Activated CD8-positive, alpha-beta T cell treated with anti-CD3 and anti-CD28 coated beads for 36 hours (primary cell): ENCODE measurements at places on chromosomes 3 and 15. TPM values are rescaled to one million over a fixed set of nuclear protein-coding genes. Genes with fewer than 3 reads are reported as not detected.

DNA sequence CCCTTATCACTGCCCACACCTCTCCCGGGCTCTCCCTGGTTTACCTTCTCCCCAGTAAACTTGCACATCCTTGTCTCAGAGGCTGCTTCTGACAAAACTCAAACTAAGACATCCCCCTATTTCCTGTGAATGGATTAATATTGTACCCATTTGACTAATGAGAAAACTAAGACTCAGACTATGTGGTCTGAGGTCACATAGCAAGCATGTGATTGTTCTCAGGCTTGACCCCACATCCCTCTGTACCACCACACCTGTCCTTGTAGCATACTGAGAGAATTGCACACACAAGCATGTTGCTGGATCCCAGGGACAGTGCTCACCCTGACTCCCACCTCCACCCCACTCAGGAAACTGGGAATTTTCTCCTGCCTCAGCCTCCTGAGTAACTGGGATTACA lies 90.7 kb upstream of the HES1 start:
- DNase-seq, result no peak

DNA sequence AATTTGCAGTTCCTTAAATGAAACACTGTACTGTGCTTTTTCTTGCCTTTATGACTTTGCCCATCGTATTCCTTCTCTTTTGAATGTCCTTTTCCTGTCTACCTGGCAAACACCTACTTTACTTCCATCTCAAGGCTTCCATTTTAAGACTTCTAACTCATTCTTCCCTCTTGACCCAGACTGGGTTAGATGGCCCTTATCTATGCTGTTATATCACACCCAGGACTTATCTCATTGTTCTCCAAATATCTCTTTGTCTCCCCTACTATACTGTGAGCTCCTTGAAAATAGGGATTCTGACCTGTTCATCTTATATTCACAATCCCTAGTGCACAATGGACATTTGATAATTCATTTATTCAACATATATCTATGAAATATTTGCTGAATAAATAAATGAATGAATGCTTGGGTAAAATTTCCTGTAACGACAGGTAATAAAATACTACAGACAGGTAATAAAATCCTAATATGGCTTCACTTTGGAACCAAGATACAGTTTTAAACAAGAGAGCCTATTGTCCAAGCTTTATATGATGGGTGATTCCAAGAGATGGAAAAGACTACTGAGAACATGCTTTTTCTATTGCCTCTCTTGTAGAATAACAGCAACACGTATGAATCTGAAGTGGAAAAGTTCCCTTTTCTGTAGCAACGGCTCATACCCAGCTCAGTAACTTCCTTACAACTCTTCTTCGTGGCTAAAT lies 22.7 kb downstream of the EFL1 start:
- DNase-seq, result no peak

GRCh38 chr15:62122249-62122648 lies 42.8 kb downstream of the C2CD4B start:
- DNase-seq, result no peak

DNA sequence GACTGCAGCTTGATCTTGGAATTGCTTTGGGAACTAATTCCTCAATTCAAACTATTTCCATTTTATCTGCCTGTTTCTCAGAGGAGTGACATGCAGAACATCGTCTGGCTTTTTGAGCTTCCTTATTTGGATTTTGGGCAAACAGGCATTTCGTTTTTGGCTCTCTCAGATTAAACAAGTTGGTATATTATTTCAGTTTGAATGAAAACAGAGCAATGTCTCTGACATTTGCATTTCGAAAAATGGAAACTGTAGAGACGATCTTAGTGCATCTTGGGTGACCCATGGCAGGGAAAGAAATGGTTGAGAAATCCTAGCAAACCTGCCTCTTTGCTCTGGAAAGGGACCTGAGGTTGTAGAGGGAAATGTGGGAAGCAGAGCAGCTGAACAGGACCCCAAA lies 33.0 kb upstream of the SNRK start:
- DNase-seq, result no peak

- DNase-seq, result peak; percentile 56
These were observed 109.6 kb upstream of the UMPS start for GRCh38 chr3:124620600-124621063.

- DNase-seq, result no peak
These were observed 133.7 kb downstream of the VGLL4 start for GRCh38 chr3:11510001-11510340.

DNA sequence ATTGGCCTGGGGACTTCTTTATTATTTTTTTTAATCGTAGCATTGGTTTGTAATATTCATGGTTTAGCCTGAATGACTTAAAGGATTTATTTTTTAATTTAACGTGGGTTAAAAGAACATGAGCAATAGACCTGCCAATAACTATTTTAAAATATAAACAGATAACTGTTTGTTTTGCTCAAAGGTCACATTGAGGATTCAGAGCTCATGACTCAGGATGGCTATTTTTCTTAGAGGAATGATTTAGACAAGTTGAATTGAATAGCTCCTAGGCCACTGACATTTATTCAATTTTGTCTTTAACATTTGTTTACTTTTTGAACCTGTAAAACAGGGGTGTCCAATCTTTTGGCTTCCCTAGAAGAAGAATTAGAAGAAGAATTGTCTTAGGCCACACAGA lies 68.5 kb downstream of the ITPR1 start:
- no peak for DNase-seq

GRCh38 chr3:31701286-31701685 lies 168.6 kb downstream of the STT3B start:
- DNase-seq, result no peak

DNA sequence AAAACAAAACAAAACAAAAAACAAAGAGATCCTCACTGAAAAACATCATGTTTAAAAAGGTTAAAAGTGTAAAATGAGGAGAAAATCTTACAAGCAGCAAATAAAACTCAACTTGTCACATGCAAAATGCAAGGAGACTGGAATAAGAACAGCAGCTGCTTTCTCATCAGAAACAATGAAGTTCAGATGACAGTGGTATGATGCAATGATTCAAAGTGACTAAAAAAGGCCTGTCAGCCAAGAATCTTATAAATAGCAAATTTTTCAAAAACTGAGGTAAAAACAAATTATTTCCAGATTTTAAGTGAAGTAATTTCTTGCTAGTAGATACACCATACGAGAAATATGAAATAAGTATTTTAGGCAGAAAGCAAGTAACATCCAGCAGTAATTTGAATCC lies 68.6 kb upstream of the EPHA3 start:
- no peak for DNase-seq

- no peak for DNase-seq
These were observed 7.8 kb downstream of the LINGO1 start for GRCh38 chr15:77624868-77625267.

DNA sequence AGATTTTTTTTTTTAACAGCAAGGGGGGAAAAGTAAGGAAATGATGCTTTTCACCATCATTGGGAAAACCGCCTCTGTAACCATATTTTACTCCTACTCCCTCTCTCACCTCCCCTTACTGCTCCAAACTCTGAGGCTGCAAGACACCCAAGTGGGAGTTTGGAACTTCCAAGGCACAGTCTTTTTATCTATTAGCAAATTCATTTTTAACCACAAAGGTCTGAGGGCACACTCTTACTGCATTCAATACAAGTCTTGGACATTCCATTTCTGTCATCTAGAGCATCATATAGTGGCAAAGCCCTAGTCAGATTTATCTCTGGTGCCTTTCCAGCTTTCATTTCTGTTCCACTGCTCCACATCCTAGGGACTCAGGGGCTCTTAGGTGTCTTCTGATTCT lies 13.2 kb downstream of the FAM162A start:
- DNase-seq, result no peak

DNA sequence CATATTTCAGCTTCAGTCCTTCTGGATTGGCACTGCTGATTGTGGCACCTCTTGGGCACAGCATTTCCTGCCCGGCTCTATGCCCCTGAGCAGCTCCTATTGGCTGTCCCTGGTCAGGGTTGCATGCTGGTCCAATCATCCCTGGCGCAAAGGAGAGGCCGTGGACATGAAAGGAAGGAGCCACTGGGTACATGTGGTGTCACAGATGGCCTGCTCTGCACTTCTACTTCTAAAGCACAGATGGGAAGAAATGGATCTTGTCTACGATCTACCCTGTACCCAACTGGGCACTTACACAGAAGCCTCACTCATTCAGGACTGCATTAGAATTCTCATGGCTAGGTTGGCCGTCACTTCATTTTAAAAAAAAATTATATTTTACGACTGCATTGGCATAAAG lies 232.5 kb downstream of the SHQ1 start:
- DNase-seq, result no peak

GRCh38 chr3:170553788-170554757 lies 31.8 kb downstream of the SLC7A14 start:
- no peak for DNase-seq

DNA sequence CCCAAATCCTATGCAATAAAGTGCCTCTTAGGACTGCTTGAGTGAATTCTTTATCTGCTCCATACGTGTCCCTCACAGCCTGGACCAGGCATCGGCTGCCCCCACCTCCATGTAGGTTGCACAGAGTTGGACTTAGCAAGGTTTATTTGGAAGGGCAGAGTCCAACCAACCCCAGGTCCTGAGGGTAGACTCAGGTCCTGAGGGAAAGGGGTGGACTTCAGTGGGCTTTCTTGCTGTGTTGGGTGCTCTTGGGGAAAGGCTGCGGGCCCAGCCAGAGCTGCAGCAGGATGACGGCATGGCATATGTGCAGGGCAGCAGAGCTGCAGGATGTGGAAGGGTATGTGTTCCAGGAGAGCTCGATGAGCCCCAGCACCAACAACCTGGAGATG lies 6.5 kb downstream of the ALG3 start:
- no peak for DNase-seq

- no peak for DNase-seq
These were observed 468.4 kb downstream of the C3orf38 start for GRCh38 chr3:88618021-88618645.

DNA sequence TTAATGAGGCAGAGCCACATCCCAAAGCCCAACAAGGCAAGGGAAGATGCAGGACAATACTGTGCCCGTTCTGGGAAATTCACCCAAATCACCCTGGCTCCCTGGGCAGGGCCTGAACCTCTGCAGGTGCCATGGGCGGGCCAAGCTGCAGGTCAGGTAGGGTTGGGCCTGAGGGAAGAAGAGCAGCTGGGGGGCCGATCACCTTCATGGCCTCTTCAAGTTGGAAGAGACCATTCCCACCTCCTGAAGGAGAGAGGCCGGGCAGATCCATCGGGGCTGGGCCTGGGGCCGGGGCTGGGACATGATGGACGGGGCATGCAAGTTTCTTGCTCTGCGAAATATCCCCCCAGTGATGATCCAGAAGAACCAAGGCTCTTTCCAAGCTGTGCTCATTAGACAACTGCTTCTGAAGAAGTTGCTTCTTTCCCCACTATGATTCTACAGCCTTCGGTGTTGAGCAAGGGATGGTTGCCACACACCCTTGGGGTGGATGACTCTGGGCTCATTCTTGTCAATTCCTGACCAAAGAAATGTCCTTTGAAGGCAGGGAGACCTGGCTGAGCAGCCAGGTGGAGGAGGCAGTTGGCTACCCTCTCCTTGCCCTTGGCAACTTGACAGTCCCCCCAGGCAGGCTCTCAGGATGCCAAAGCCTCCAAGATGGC lies 38.2 kb downstream of the KLHL25 start:
- no peak for DNase-seq

- no peak for DNase-seq
These were observed 3.9 kb downstream of the ABHD6 start for GRCh38 chr3:58241306-58242044.

TATDN2 gene
- 38.5 TPM for total RNA-seq

PLA2G4F gene
- not detected for total RNA-seq

MASP1 gene
- not detected for total RNA-seq

BLM gene
- total RNA-seq, result 45.2 TPM

PLSCR2 gene
- total RNA-seq, result not detected

ACSBG1 gene
- not detected for total RNA-seq
